Ovary (tissue), 10 donors: ENCODE measurements at places on chromosomes 5 and 9.
A peak's percentile ranks its signal among the peaks of the same experiment; 100 is the strongest.

GRCh38 chr5:112419164-112419985 lies at the start of gene EPB41L4A:
Gene EPB41L4A (minus strand): TSS chr5:112419277. CDS start chr5:112419039, 238 bp downstream.
- DNase-seq, result peak; percentile 66

DNA sequence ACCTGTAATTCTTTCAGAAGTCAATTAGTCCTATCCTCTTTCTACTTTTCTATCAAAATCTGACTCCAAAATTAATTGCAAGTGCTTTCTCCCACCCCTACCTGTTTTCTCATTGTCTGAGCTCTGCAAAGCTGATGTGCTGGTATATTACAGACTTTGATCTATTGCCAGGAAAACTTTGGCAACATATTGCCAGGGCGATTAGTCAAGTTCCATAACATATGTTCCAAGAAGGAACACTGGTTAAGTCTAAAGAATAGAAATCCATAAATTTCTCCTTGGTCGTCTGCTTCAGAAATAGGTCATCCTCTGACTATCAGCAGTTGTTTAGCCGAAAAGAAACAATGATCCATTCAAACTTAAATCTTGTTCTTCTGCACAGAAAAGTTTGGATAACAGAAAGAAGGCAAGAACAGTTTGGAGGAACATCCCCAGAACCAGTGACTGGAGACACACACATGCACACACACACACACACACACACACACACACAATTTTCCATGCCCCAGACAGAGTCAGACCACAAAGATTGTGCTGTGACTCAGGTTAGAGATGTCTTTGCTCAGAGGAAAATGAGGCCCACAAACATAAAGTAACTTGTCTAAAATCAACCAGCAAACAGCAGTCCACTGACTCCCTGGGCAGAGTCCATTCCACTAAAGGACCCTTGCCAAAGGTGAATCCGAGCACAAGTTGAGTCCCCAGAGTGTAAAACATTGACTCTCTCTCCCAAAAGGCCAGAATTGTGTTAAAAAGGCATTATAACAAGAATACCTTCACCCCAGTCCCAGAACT lies 202.1 kb downstream of the DEPDC1B start:
- DNase-seq, result no peak

DNA sequence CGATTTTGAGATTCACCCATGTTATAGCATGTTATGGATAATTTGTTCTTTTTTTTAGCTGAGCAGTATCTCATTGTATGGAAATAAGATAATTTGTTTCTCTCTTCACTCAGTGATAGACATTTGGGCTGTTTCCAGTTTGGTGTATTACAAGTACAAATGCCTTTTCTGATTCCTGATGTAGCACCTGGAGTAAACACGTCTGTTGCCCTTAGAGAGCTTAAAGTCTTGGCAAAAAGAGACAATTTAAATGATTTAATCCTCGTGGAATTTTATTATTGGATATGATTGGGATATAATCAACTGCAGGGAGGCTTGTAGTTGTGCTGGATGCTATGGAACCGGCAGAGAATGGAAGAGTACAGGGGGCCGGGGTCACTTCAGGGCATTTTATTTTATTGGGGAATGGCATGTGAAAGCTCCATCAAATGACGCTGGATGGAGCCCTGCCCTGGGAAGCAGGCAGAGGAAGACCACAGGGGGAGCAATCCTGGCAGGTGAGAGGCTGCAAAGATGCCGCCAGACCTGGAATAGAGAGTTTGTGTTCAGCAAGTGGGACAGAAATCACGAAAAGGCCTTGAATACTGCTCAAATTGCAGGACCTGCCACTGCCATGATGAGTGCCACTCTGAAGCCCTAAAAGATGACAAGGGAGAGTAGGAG lies 31.0 kb upstream of the TGFBI start:
- no peak for DNase-seq

DNA sequence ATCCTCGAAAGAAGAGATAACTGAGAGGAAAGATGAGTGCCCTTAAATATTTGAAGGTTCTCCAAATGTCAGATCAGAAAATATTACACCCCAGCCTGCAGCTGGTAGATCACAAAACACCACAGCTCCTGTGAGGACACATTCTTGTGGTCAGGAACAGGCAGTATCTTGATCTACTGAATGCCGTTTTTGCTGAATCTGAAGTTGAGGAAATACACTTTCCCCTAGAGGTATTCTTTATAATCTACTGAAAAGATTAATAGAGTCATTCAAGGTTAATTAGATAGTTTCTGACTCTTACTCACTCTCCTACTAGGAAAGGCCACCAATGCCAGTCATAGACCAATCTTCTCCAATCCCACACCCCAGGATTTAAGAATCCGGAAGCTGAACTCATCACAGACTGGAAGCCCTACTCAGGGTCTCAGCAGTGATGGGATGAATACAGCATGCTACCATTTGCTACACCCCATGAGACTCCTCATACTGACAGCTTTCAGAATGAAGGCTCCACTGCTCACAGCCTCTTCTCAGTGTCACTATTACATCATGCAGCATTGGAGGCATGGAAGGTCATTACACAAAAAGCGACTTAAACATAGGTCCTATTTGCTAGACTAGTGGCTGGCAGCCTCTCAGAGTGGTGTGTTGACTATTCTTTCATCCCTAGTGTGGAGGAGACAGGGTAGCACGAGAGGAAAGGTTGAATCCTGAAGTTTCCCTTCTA lies 143.9 kb upstream of the SLC1A3 start:
- no peak for DNase-seq

- DNase-seq, result no peak
Measured at GRCh38 chr5:147554261-147554817, 44.5 kb upstream of the DPYSL3 start.

DNA sequence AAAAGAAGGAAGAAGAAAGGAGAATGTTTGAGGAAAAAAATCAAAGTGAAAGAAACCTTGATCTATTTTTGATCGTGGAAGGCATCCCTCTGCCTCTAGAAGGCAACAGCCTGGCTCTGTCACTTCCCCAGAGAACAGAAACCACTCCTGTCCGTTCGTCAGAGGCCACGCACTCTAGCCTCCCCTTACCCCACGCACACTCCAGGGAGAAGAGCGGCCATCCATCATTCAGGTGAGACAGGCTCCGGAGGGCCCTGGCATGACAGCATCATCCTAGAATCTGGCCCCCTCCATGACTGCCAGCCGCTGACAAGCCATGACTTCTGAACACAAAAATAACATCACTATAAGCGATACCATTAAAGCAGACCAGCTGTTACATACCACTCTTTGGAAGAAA lies 135.8 kb downstream of the ROR2 start:
- no peak for DNase-seq

DNA sequence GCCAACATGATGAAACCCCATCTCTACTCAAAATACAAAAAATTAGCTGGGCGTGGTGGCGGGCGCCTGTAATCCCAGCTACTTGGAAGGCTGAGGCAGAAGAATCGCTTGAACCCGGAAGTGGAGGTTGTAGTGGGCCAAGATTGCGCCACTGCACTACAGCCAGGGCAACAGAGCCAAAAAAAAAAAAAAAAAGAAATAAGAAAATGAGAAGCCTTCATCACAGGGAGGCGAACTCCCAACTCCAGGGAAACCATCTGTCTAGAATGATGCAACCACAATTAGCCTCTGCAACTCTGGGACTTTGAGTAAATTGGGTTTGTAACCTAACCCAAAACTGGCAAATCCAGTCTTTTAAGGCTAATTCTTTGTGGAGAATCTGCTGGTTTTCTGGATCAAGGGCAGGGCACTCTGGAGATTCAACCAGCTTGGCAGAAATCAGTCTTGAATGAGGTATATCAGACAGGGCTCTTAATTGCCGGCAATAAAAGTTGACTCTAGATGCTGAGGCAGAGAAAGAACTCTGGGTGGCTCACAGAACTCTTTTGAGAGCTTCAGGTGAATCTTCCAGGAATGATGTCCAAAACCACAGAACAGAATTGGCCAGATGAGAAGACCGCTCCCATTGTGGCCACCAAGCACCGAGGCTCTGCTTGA lies 9.9 kb downstream of the S100Z start:
- DNase-seq, result no peak

DNA sequence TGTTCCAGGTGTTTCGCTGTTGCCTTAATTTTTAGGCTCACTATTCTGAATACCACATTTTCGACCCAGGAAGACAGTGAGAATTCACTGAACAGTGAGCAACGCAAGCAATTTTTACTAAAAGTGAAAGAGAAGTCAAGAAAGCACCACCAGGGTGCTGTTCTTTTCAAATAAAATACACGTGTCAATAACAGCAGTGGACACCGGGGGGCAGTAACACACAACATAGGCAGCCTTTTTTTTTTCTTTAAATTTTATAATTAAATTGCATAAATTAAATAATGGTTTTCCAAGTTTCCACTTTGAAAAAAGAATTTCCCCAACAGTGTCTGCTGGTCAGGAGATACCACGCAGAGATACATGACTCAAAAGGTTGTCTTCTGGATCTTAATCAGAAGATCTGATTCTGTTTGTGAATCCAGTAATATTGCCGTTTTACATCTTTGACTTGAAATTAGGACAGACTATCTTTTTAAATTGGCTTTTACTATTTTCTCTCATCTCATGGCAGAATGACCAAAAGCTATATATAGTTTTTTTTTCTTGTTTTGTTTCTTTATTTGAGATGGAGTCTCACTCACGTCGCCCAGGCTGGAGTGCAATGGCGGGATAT lies 47.1 kb upstream of the SH3GL2 start:
- no peak for DNase-seq

GRCh38 chr9:95265960-95266359 lies 51.5 kb downstream of the FANCC start:
- DNase-seq, result no peak

- no peak for DNase-seq
Measured at GRCh38 chr5:61342071-61342501, 10.0 kb downstream of the ZSWIM6 start.

GRCh38 chr5:22699319-22699718 lies 153.8 kb downstream of the CDH12 start:
- no peak for DNase-seq

DNA sequence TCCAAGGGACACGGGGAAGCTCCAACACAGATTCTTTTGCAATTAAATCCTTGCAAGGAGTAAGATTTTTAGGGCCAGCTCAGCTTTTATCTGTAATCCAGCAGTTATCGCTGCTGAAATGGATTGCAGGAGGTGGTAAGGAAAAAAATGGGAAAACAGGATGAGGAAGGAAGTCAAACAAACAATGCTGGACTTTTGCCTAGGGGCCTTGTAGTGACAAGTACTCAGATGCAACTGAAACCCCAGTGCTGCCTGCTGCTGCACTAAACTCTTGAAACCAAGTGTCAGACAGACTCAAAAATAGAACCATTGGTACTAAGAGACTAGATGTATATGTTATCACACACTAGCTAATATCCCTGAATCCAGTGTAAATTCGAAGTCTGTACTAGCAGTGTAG lies 309.2 kb downstream of the CTNND2 start:
- DNase-seq, result no peak

DNA sequence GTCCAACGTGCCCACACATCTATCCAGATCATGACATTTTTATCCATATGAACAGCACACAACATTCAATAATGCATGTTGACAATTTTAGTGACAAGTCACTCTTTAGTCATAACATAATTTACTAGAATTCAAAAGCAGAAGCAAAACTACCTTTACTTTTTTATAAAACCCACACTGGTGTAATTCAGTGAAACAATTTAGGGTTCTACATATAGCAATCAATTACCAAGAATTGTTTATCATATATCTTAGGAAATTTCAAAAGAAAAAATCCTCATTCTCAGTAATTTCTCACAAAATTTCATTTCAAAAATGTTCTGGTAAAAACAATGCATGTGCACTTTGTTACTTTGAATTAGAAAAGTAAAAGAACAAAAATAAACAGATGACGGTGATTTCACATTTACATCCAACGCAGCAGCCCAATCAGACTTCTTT lies 12.6 kb downstream of the AUH start:
- DNase-seq, result no peak

DNA sequence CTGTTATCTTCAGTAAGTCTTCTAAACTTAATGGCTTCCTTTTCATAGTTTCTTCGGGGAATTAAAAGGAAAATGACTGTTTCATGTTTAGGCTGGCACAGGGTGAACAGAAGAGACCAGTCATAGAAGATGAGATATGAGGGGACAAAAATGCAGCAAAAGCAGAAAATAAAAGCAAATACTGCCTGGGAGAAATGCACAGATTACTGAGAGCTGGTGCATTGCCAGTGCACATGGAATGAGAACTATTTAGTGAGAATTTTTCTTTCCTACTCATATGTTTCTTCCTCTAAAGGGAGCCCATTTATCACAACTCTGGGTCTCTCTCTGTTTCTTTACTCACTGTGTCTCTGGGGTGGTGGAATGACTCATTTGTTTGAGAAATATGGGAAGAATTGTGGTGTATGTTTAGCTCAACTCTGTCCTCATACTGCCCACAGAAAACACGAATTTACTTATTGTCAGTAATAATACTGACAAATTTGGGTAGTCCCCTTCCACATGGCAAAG lies 25.9 kb upstream of the ANKRD55 start:
- DNase-seq, result no peak
